ENCODE measurements at places on chromosomes 1 and 21.

DNA sequence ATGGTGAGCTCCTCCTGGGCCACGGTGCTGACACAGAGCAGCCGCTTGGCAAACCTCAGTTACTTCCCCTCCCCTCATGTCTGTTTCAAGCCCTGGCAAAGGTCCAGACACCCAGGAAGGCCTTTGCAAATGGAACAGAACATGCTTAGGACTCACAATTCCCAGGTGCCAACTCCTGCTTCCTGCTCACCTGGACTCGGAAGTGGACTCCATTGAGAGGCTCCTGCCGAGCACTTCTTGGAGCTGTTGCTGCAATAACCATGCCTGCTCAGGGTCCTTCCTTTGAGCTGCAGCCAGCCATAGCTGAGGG is 10.7 kb downstream of the DCST2 start:
- no peak for DNase-seq

DNA sequence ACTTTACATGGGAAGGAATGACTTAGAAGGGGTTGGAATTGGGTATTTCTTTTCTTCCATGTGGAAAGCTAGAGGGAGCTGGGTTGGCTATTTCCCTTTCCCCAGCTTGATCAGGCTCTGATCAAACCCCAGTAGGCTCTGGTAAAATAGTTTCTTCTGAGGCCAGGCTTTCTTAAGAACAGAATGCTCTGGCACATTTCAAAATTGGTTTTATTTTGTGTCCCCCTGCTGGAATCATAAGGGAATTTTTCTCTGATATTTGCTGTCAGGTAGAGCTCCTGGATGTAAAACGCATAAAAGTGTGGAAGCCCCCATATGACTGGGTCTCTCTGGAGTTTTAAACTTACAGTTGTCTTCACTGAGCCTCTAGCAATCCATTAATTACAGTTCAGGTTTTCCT is 17.1 kb upstream of the APOBEC4 start:
- DNase-seq: no peak

DNA sequence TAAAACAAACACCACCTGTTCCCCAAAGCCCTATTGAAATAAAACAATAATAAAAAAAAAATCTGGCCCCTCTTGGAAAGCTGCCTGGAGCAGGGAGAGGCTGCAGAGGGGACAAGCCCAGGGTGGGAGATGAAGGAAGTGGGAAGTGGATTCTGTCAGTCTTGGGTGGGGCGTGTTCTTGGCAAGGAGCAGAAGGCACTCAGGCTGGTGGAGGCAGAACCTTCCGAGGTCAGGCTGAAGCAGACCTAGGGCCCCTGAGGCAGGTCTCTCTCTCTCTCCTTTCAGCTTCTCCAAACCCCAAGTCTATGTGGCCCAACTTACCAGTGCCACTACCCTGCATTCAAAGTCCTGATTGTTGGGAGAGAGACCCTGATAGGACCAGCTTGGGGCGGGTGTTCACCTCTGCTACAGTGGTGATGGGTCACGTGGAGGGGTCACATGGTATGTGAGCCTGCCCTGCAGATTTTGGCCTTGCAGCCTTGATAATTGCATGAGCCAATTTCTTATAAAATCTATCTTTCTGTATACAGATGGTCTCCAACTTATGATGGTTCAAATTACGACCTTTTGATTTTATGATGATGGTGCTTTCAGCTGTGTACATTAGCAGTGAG is 145.4 kb upstream of the C1orf174 start:
- no peak for DNase-seq

DNA sequence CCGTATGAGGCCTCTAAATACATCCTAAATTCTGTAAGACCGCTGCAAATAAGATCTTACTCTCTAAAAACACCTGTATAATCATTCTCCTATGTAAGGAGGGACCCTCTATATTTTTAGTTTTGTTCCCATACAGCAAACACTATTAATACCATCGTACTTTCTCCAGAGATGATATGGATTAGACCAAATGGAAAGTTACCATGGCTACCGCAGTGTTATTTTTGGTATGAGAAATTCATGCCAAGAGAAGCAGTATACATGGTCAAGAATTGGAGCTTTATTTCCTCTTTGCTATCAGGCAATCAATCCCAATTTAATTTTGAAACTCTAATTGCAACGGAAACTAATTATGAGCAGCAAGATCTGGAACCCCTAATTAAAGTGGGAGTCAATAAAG is 70.0 kb downstream of the BCAR3 start:
- no peak for DNase-seq

DNA sequence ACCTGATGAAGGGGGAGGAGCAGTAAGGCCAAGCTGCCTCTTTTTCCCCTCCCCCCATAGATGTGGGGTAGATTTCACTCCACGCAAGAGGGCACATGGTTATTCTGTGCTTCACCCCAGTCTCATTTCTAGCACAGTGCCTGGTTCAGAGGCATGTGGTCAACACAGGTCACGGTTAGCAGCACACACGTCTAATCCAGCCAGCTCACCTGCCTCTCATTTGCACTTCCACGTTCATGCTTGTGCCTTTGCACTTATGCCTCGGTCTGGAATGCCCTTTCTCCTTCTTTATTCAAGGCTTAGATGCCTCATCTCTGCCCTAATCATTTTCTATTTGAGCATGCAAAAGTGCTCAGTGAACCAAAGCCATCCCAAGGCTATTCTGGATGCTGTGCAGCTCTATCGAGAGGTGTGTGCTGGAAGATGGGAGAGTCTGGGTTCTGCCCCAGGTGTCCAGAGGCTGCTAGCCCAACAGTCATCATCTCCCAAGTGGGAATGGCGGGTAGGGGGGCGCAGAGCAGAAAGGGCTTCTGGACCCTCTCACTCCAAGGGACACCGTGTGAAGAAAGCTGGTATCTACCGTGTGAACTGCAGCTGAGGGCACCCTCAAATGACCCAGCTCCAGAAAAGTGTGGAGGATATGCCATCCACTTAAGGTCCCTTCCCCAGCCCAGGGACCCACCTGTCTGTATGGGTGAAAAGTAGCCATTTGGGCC is 2.1 kb upstream of the A3GALT2 start:
- DNase-seq: no peak

- DNase-seq: no peak
These were observed 123.3 kb upstream of the IFFO2 start for GRCh38 chr1:19079541-19080472.

DNA sequence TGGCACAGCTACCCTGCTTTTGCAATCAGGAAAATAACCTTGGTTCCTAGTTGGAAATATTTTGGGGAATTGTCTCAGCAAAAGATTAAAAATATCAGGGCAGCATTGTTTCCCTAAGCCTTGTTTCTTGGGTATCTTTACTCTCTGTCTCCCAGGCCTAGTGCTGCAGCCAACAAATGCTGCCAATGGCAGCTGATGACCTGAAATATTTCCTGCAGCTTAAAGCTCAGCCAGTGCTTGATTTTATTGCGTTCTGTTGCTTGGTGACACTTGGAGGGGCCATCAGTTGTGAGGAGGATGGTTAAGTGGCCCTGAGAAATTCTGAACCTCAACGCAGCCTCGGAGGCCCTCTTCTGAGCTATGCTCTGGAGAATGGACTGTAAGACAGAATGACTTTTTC is 59.4 kb upstream of the B3GALT5 start:
- no peak for DNase-seq

DNA sequence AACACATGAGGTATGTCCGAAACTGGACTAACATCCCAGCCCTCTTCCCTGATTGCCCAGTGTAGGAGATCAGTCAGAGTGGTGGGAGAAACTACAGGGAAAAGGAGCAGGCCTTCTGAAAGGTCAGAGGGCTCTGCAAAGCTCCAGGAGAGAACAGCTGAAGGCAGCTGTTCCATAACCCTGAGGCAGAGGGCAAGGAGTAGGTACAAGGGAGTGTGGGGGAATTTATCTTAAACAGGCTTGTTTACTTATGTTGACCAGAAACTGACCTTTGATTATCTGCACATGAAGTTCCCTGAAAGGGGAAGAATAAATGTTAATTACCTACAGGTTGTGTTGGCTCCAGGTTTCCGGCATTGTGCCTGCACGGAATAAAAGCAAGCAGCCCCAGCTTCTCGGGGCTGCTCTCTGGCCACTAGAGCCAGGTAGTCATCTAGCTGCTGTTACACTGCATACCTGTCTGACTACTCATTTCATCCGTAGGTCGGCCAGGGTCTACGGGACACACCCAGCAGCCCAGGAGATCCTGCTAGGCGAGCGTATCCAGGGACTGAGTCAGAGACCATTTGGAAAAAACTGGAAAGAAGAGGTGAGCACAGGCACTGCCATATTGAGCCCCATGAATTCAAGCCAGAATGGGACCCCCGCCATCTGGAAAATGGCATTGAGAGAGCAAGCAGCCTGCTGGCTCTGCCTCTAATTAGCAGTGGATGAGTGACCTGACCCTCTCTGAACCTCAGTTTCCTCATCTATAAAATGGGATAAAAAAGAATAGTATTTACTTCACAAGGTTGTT is 14.9 kb upstream of the PAQR7 start:
- DNase-seq: no peak

DNA sequence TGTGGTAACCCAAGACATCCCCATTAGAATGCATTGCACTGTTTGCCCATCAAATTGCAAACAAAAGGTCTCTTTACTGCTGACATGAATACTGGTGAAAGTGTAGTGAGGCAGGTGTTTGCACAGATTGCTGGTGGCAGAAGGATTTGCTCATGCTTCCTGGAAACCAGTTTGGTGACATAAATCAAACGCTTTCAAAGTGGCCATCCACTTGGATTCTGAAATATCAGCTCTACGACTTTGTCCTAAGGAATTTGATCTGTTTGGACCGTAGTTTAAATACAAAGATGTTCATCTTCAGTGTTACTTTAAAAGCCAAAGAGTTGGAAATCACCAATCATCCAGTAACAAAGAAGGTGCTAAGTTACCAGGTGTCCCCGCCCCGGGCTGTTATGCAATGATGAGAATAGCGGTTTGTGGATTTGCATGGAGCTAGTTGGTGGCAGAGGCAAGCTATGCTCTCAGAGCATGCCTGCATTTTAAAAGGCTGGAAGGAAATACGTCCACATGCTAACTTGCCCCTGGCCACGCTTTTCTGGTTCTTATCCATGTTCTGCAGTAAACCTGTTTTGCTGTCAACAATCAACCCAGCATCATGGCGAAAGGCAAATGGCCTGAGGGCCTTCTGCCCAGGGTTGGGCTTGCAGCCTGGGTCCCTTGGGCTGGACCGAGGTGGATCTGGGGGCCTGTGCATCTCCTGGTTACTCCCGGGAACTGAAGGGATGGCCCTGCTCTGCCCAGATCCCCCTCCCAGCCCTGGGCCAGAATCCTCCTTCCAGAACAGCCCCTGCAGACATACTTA is 49.2 kb downstream of the UMODL1 start:
- no peak for DNase-seq

GRCh38 chr1:193190096-193190744 is 3.8 kb upstream of the B3GALT2 start:
- no peak for DNase-seq

DNA sequence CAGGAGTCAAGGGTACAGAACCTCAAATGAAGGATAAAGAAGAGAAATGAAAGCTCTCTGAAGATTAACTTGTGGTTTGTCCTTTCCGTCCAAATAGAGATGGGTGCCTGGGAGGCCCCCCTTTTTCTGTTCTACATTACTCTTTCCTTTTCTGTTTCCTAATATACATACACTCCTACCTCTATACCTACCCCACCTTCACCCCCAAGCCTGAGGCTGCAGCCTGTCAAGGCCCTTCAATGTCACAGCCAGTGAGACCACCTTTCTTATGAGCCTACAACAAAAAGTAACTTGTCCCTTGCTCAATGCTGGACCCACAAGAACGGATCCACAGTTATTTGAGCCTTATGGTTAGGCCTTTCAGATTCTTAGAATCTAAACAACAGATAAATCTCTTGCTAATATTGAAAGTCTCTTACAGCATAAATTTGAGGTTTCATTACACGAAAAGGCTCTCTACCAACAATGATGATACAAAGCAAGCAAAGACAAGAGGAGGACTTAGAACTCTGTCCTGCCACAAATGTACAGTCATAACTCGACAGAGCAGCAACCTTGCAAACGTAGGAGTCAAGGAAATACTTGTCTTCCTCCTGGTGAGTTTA is 4.1 kb upstream of the TRAF3IP3 start:
- no peak for DNase-seq

DNA sequence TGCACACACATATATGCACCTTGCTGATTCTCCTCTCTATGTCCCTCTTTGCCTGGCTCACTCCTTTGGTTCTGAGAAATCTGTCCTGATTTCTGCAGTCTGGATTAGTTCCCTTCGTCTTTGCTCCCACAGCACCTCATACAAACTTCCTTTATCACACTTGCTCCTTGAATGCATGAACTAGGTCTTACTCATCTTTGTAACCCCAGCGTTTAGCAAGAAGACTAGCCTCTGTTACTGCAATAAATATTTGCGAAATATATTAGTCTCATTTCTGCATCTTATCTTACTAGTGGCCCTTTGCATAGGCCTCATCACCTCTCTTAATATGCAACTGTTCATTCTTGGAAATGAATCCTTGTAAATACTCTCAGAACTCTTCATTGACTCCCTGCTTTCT is 11.4 kb downstream of the SMYD2 start:
- no peak for DNase-seq

GRCh38 chr1:166888373-166889111 is 12.5 kb upstream of the TADA1 start:
- DNase-seq: no peak

DNA sequence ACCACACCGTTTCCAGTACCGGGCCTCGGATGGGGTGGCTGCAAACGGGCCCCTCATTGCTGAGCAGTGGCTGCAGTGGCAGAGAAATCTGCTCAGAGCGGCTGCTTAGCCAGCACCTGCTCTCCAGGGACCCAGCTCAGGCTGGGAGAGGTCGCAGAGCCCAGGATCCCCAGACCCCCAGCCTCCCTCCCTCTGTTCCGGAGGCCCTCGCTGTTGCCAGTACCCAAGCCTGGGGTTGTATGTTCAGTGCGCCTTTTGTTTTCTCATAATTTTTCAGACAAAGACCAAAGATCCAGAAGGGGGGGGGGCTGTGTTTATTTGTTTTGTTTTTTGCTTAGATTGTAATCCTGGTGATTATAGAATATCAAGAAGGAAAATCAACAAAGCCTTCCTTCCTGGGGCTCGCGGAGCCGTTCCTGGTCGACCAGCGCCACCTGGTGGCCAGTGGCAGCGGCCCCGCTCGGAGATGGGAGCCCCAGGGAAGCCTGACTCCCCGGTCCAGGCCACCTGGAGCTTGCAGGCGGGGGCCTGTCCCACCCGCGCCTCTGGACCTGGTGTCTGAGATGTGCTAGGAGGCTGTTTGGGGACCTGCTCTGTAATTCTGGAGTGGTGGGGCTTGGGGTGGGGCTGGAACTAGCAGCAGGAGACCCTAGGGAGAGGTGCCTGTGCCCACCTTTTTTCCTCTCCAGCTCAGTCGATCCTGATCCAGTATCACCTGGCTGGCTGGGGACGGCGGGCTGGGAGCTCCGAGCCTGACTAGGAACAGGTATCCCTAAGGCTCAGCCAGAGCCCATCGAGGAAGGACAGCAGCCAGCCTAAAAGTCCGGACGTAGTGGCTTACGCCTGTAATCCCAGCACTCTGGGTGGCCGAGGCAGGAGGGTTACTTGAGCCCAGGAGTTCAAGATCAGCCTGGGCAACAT is 123.9 kb upstream of the VAMP3 start:
- DNase-seq: peak; percentile 96

DNA sequence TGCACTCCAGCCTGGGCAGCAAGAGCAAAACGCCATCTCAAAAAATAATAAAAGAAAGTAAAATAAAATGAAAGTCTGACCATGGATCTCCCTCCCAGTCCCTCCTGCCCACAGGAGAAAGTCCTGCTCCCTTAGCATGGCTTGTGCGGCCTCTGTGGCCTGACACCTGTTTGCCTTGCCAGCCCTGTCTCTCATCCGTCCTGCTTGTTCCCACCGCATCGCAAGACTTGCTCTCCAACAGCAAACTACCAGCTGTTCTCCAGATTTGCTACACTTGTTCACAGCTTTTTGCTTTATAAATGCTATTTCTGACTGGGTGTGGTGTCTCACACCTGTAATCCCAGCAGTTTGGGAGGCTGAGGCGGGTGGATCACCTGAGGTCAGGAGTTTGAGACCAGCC is 2.7 kb downstream of the ETV3L start:
- DNase-seq: no peak
